Right ventricle myocardium inferior (tissue), 1 donor: ENCODE measurements at places on chromosomes 4 and X. TPM values are rescaled to one million over a fixed set of nuclear protein-coding genes. Genes with fewer than 3 reads are reported as not detected.
A peak's percentile ranks its signal among the peaks of the same experiment; 100 is the strongest.

DNA sequence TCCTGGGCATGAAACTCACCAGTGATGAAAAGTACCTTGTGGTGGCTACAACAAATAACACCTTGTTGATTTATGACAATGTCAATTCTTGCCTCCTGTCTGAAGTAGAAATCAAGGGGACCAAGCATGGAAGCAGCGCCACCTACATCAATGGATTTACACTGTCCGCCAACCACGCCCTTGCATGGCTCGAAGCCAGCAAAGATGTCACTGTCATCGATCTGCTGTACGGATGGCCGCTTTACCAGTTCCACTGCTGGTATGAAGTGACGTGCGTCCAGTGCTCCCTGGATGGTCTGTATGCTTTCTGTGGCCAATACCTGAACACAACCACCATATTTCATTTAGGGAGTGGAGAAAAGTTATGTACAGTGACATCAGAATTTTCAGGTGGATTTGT, 200.5 kb downstream of the NWD2 start:
- no peak for DNase-seq

- no peak for DNase-seq
Observed at GRCh38 chrX:40120838-40121580, 23.3 kb upstream of the BCOR start.

DNA sequence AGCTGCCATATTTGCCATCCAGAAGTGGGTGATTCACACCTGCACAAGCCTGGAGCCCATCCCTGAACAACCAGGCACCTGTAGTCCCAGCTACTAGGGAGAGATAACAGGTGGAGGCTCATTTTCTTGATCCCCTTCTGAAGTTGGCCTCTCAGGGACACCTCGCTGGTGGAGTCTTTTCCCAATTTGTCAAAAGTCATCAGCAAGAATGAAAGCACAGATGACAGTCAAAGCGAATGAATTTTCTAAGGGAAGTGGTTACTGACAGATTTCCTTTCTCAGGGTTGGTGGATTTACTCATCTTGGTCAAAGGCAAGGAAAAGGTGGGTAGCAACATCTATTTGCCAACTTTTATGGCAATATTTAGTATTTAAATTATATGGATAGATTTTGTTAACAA, 36.5 kb downstream of the FGFBP1 start:
- no peak for DNase-seq

GRCh38 chrX:47745416-47745815, 86.4 kb upstream of the UXT start:
- DNase-seq: no peak

DNA sequence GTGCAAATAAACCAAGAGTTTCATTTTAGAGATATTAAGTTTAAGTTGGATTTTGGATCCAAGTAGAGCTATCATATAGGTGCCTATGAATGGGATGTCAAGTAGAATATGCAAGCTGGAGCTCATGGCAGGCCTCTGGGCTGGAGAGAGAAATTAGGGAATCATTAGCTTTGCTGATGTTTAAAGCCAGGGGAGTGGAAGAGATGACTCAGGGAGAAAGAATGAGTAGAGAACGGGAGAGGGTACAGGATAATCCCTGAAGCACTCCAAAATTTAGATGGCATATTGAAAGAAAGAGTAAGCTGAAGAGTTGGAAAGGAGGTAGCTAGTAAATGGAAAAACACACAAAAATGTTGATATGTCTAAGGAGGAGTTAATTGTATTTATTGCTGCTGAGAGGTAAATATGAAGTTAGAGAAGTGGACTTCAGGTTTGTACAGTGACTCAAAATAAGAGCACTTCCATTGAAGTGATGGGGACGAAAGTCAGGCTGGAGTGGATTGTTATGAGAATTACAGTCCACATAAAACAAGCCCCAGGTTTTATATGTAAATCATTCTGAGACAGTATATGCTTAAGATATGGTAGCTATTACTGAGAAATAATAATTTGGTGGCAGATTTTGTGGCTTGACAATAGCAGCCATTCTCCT, 72.5 kb upstream of the GRXCR1 start:
- DNase-seq: no peak

- DNase-seq: no peak
Observed at GRCh38 chr4:10971800-10972401, 287.3 kb upstream of the CLNK start.

DNA sequence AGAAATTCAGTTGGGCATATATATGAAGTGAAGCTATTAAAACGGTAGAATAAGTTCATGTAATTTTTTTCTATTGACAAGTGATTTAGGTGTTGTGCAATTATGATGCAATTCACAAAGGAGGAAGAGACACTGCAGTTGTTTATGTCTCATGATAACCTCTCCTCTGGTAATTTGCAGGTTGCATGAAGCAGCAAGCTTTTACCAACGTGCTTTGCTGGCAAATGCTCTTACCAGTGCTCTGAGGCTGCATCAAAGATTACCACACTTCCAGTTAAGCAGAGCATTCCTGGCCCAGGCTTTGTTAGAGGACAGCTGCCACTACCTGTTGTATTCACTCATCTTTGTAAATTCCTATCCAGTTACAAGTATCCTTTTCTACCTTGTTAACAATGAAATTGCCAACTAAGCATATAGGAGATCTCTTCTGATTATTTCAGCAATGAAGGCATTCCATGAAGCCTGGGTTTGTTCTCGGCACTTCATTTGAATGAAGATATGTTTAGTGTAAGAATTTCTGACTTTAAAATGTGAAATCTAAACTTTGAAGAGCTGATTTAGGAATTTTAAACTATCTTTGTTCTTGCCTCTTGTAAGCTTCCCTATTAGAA, 3.9 kb downstream of the TMEM33 start:
- DNase-seq: no peak

- no peak for DNase-seq
Observed at GRCh38 chr4:30789219-30789671, 69.1 kb downstream of the PCDH7 start.

- no peak for DNase-seq
Observed at GRCh38 chr4:114028071-114028470, 48.6 kb upstream of the ARSJ start.

GRCh38 chrX:30689116-30689515, 35.9 kb downstream of the GK start:
- no peak for DNase-seq

- DNase-seq: no peak
Observed at GRCh38 chr4:48913346-48913745, 6.8 kb upstream of the OCIAD2 start.

DNA sequence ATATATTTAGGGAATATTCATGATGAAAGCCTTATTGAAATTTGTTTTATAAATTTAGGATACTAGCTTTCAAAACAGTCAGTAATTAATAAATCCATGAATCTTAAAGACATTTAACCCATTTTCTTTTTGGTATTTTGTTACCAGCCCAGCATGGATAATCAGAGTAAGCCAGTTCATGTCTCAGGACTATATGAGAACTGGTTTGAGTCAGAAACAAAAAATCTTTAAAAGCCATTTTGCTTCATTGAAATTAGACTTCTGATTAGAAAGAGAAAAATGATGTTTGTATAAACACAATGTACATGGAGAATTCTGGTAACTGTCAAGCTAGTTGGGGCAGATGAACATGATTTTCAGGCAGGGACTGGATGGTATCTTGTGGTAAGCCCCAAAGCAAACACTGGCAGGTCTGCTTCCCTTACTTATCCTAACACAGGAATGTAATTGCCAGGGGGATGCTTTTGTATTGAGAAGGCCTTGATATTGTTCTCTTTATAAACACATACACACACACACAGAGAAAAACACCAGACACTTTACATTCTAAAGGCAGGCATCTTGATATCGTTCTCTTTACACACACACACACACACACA, 9.4 kb downstream of the ARHGAP10 start:
- no peak for DNase-seq

GRCh38 chrX:140440876-140441275, 64.0 kb downstream of the SOX3 start:
- DNase-seq: no peak

GRCh38 chr4:41427306-41427882, 110.6 kb upstream of the LIMCH1 start:
- DNase-seq: peak; percentile 22

GRCh38 chr4:24862073-24862751, 50.6 kb downstream of the CCDC149 start:
- no peak for DNase-seq

DNA sequence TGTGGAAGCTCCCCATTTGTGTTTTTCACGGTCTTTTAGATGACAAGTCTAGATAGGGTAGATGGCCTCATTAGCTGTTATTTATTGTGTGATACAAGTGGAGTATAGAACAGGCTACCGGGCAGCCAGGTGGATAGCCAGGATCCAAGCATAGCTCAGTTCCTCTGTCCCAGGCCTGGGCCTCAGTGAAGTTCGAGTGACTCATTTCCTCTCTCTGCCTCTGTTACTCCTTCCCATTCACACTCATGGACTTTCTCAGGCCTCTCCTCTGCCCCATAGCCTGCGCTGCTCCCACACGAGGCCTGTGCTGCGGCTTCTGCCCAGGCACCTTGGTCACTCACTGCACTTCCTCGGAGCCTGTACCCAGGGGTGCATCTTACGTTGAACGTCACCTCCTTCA, 54.5 kb downstream of the TENM3 start:
- no peak for DNase-seq

GRCh38 chr4:149141391-149141790, 674.3 kb downstream of the IQCM start:
- DNase-seq: no peak

DNA sequence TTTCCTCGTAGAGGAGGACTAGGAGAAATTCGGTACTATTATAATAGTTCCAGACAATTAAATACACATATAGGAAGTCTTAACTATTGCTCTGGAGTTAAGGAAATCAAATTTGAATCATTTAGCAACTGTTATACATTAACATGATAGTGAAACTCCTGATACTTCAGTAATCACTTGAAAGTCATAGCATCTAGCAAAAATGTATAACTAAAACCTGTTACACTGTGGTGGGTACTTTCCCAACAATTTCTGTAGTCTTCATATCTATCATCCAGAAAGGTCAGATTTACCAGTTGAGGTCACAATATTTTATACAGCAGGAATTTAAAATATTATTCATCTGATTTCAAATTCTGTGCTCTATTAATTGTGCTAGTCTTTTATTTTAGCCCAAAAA, 669.6 kb upstream of the PCDH10 start:
- DNase-seq: no peak

DNA sequence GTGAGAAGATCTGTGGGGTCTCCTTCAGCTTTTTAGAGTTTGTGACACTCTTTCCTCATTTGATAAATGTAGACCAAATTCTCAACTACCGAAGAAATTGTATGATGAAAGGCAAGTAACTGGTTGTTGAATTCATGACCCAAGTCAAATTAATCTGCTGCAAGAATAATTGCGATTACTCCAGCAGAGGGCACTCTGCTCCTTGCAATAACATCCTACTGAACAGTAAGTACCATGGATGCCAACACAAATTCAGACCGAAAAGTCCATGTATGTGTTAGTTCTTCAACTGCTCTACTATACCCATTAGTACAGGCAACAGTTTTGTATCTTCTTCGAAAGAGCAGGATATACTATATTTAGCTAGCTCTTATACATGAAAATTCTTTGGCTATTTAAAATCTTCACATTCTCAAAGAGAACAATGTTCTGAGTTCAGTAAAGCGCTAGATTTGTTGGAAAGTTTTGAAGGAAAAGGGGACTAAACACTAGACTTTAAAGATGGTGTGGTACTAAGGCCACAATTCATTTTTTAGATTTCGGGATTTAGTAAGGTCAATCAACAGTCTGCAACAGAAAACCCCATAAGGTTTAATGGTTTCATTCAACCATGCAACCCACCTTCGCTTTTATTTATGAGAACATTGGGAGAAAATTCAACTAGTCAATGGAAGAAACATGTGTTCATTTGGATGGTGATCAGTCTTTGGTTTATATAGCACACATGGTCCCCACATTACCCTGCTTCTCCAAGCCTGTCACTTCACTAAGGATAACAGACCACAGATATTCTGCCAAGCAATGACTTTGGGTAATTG, 105.4 kb upstream of the TBC1D9 start:
- no peak for DNase-seq

DNA sequence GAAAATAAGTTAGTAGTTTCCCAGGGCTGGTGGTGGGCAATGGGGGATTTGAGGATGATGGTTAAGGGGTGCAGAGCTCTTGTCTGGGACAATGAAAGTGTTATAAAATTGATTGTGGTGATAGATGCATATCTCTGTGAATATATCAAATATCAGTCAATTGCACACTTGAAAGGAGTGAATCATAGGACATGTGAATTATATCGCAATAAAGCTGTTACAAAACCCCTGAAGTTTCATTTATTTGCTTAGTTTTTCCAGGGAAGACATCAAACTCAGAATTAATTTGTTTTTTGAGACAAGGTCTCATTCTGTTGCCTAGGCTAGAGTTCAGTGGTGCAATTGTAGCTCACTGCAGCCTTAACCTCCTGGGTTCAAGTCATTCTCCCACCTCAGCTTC, 17.9 kb upstream of the YIPF6 start:
- DNase-seq: no peak

Gene CXCL11
- not detected for total RNA-seq

Gene TLR3
- 5.2 TPM for total RNA-seq

Gene SPANXN5
- total RNA-seq: not detected

Gene PRKG2
- 0.05 TPM for total RNA-seq

Gene PDLIM5
- total RNA-seq: 1,145 TPM

Gene PASD1
- total RNA-seq: not detected

Gene MAGEB2
- total RNA-seq: not detected

Gene ZNF157
- not detected for total RNA-seq
